Stimulated activated CD8-positive, alpha-beta memory T cell treated with anti-CD3 and anti-CD28 coated beads, Interleukin-2, amount 100 ng/mL, for 48 hours (primary cell): ENCODE measurements at places on chromosomes 2 and 18.

- no peak for DNase-seq
These were observed 32.3 kb downstream of the CYP26B1 start for GRCh38 chr2:72115110-72116080.

GRCh38 chr18:55376387-55376786 is 211.6 kb downstream of the TCF4 start:
- no peak for DNase-seq

DNA sequence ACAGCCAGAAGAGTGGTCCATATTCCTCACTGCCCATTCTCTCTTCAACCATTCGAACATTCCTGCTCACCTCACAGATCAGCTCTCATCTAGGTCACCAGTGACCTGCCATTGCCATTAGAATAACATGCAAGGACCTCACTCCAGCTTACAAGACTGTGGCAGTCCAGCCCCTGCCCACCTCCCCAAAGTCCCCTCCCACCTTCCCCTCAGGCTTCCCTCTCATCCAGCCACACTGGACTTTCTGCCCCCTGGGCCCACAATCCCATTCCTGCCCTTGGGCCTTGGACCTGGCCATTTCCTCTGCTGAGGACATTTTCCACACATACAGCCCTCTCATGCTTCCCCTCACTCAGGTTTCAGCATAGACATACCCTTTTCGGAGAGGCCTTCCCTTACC is 5.2 kb upstream of the TMEM177 start:
- DNase-seq, result no peak

GRCh38 chr2:196284866-196285557 is 113.6 kb upstream of the STK17B start:
- no peak for DNase-seq

GRCh38 chr2:74603282-74604000 is 44.7 kb downstream of the M1AP start:
- no peak for DNase-seq

- DNase-seq, result no peak
These were observed 1.3 kb upstream of the CXCR1 start for GRCh38 chr2:218168016-218168415.

DNA sequence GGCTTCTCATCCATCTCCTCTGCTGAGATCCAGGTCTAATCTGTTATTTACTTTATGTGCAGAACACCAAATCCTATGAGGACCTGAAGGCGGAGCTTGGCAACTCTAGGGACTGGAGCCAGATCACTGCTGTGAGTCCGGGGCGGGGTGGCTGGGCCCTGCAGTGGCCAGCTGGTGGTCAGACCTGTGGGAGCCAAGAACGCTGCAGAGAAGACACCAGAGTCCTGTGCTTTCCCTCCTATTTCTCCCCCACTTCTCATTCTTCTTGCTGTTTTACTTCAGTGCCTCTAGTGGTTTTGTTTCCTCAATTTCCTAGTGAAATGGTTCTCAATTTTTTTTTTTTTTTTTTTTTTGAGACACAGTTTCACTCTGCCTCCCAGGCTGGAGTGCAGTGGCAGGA is 19.7 kb downstream of the VIL1 start:
- no peak for DNase-seq

- no peak for DNase-seq
These were observed 203.5 kb upstream of the TMEFF2 start for GRCh38 chr2:192398236-192398635.

GRCh38 chr2:173868406-173868805 is 96.8 kb downstream of the SP3 start:
- no peak for DNase-seq

- DNase-seq, result no peak
These were observed 130.0 kb downstream of the MBD2 start for GRCh38 chr18:54094474-54094873.

GRCh38 chr18:75937306-75937705 is 509.8 kb upstream of the SMIM21 start:
- DNase-seq, result no peak

- DNase-seq, result no peak
These were observed 239.5 kb upstream of the COL3A1 start for GRCh38 chr2:188734691-188735090.

DNA sequence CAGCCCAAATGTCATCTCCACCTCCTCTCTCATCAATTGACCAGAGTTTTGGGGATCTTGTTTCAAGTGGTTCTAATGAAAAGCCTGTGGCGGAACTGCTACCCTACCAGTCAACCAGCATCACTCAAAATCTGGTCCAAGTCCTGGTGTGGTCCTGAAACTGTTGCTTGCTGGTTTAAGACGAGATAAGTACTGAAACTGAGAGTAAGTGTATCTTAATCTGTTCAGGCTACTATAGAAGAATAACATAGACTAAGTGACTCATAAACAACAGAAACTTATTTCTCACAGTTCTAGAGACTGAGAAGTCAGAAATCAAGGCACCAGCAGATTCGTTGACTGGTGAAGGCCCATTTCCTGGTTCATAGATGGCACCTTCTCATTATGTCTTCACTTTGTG is 879 bp upstream of the GALNT5 start:
- peak; percentile 9 for DNase-seq

DNA sequence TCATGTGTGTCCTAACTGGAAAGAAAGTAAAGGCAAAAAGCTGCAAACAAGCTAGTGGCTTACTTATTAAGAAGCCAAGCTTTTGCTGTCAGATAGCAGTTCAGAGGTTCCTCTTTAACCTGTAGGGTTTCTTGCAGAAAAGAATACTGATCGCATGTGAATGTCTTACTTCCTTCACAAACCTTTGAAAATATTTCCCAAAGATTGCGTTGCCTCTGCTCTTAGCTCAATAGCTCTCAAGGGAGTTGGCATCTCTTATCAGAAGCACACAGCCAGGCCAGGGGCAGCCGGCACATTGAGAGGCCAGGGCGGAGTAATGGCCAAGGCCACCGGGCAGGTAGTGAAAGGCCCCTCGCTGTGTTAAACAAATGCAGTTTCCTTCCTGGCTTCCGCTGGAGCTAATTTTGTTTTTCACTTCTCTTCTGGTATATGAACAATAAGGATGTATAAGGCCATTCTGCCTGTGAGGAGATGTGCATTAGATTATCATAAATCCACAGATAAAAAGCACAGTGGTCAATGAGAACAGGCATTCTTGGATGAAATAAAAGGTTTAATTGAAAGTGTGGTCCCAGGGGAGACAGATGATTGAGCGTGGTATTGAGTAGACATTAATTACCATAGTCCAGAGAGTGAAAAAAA is 542.4 kb upstream of the NRP2 start:
- no peak for DNase-seq

- no peak for DNase-seq
These were observed 54.4 kb upstream of the SOS1 start for GRCh38 chr2:39175026-39175812.

DNA sequence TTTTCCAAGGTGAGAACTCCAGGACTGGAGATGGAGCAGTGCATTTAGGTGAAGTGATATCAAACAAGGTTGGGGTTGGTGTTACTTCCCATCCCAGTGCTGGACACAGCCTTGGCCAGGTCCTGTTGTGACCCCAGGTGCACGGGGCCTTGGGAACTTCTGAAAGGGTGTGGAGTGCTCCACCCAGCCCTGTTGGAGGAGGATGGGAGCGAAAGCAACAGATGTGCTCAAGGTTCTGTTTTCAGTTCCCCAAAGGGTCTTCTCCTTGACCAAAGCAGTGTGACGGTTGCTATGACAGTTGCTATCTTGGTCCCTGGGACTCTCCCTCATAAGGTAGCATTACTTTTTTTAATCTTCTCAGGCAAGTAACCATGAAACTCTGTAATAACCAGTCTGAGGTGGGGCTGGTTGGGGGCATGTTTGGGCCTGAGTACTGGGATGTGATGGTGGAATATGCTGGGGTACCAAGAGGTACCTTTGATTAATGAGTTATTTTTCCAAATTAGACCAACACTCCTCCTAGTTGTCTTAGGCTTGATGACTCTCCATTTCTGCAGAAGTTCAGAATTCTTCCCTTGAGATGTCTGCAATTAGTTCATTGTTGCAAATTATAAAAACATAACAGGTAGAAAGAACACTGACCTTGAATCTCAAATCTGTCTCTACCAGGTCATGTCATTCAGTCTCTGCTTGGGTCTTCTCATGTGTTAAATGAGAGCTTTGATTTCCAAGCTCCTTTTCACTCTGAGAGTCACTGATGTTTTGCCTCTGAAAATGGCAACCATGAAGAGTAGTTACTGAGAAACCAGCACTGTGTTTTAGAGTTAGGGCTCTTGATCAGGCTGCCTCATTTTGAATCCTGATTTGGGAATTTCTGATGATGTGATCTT is 154.5 kb downstream of the RPIA start:
- no peak for DNase-seq

DNA sequence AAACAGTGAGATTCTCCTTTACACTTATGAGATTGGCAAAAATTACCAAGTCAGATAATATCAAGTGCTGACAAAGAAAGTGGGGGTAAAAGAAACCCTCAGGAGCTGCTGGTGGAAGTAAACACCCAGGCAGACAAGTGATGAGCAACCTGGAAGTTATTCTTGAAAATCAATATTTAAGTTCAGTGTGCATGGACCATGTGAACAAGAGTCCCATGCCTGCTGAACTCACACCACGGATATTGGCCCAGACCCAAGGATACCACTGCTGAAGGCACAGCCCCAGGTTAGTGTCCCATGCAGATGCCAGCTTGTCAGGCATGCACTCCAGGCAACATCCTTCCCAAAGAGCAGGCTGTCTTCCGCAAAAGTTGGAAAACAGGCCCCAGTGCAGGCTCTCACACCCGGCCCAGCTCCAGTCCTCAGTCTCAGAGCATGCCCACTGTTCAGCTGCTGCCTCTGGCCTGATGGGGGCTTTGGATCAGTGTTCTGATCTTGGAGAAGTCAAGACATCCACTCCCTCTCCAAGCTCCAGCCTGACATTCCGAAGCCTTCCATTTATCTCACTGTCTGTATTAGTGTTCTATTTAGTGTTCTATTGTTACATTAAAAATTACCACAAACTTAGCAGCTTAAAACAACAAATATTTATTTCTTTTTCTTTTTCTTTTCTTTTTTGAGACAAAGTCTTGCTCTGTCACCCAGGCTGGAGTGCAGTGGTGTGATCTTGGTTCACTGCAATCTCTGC is 70.0 kb downstream of the HS1BP3 start:
- no peak for DNase-seq

GRCh38 chr2:158781353-158781961 is 13.7 kb upstream of the DAPL1 start:
- DNase-seq, result no peak

DNA sequence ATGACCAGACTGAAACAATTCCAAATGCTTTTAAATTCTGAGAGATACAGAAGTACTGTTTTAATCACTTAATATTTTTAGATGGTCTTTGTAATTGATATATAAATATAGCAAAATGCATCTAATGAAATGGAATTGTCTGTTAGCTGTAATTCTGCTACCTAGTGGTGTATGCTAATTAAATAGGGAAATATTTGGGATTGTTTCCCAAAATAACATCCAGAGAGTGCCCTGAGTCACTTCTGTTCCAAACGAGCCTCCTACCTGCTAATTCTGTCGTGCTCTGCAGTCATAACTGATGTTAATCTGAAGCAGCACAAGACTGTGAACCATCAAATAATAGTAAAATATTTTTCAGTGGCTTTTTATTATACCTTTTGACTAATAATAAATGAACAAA is 71.4 kb upstream of the NOSTRIN start:
- no peak for DNase-seq

GRCh38 chr2:241550616-241551580 is 7.6 kb upstream of the BOK start:
- DNase-seq, result no peak

DNA sequence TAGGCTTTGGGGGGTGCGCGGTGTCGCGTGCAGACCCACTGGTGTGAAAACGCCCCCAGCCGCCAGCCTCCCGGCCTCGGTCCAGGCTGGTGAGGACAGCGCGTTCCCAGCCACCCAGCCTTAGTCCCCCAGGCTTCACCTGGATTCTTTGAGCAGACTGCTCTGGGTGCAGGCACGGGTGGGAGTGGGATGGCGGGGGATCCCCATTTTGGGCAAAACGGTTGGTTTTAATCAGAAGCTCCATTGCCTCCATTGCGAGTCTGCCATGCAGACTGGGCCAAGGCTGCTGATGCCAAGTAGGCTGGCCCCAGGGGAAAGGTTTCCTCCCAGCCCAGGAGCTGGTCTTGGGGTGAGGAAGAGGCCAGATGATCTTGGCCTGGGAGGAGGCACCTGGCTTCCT is 445 bp downstream of the MLPH start:
- DNase-seq, result no peak

DNA sequence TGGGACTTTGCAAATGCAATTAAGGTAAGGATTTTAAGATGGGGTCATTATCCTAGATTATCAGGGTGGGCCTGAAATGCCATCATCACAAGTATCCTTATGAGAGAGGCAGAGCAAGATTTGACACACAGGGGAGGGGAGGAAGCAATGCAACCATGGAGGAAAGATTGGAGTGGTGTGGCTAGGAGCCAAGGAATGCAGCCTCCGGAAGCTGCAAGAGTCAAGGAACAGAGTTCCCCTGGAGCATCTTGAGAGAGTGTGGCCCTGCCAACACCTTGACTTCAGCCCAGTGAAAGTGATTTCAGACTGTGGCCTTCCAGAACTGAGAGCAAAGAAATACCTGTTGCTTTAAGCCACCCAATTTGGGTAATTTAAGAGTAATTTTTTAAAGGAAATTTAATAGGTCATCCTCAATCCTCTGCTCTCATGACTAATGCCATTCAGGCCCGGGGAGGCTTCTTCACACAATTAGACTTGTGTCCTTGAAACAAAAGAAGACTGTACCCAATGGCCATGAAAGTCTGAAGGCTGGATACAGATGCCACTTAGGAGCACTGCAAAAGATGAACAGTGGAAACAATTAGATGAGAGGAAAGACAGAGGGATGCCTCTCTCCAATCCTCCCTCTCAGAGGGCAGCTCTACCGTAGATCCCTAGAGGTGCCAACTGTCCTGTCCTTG is 250.3 kb upstream of the ID2 start:
- DNase-seq, result no peak

- DNase-seq, result no peak
These were observed 304.5 kb downstream of the NDUFA10 start for GRCh38 chr2:239720361-239721360.

DNA sequence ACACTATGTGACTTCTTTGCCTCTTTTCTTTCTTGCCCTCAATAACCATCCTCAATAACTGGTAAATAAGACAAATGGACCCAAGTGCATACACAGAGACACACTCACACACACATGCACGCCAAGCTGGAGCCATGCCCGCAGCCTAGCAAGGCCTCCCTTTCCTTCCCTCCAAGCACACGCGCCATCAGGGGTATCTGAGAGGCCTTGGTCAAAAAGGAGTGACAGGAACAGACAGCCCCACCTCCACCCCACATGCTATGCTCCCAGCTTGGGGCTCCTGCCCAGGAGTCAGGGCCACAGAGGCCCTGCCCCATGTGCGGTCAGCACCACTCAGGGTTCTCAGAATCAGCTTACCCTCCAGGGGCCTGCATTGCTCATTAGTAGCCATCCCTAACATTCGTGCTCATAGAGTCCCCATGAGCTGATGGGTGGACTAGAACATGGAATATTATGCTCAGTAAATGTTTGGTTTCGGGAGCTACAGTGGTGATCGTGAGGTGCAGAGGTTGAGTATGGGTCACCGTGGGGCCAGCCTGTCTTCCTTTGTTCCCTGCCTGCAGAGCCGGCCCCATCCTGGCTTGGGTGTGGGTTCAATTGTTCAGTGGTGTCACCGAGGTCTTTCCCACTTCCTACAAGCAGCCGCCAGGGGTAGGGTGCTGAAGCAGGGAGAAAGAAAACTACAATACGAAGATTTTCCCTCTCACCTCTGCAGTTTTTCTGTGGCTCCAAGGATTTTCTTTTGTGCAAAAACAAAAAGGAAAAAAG is 158.2 kb upstream of the RAB12 start:
- no peak for DNase-seq

GRCh38 chr2:136238286-136239078 is 120.5 kb upstream of the CXCR4 start:
- DNase-seq, result no peak

- no peak for DNase-seq
These were observed 54.2 kb upstream of the CDCA7 start for GRCh38 chr2:173300458-173300857.
